Mesothelial cell of epicardium (in vitro differentiated cells): ENCODE measurements at places on chromosomes 5 and 9.

DNA sequence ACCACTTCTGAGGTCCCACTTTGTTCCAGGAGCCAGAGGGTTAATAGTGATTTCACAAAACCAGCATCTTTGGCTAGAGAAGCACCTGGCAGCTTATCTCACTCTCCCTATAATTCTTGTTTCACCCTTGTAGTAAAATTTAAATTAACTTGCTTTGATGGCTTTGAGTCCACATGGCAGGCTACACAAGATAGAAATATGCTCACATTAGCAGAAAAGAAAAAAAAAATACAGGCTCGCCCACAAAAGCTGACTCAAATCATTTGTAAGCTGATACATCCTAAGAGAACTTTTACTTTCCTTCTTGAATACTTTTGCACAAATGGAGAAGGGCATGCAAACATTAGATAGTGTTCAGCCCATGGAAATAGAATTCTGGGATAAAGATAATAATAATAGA lies 36.2 kb downstream of the TNFSF15 start:
- no peak for DNase-seq

- DNase-seq: no peak
These were observed 125.6 kb downstream of the TRIO start for GRCh38 chr5:14268738-14269137.

DNA sequence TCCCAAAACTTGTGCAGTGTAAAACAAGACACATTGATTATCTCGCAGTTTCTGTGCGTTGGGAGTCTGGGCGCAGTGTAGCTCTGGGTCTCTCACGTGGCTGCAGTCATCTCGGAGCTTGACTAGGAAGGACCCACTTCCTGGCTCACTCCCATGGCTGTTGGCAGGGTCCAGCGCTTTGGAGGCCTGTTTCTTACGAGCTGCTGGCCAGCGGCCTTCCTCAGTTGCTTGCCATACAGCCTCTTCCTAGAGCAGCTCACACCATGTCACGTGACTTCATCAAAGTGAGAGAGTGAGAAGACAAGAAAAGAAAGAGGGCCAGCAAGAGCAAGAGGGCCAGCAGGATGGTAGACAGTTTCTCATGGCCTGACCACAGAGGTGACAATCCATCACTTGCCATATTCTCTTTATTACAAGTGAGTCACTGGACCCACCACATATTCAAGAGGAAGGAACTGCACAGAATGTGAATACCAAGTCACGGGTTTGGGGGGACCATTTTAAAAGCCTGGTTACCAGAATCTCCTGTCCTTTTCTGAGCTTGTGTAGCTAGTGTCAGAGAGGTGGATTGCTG lies 36.2 kb downstream of the MCCC2 start:
- DNase-seq: no peak

DNA sequence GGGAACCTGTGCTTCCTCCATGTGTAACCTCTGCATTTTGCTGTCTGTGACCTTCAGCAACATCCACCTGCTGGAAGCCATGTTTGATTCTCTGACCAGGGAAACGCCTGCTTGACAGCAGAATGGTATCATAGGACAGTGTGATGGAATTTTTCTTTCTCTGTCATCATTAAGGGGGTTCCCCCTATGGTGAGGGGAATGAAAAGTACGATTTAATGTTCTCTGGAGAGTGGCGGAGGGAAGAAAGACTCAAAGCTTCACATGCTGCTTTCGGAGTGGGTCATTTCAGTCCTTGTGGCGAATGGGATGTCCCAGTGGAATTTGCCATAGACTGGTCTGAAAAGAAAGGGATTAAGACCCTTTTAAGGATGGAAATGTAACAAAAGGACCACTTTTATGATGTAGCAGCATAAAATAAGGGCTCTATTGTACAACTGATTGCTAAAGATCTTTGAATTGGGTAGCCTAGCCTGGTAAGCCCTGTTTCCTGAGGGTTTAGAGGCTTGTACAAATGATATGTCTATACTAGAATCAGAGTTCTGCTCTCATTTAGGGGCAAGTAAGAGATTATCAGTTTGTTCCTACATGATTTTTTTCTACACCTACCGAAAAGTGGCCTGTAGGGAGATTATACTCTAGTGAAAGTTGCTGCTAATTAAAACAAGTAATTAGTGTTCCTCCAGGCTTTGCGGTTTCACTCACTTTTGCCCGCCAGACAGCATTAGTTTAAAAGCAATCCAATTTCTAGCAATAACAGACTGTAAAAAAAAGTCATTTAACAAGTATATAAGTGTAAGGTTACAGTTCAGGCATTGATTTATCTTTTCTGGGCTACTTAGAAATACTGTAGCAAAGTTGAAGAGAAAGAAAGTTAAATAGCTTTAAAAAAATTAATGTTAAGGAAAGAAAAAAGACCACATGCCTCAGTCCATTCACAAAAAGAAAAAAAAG lies 904.5 kb downstream of the NR2F1-AS1 start:
- no peak for DNase-seq

- no peak for DNase-seq
These were observed 223.2 kb upstream of the PANK3 start for GRCh38 chr5:168802337-168802736.

- DNase-seq: no peak
These were observed 141.1 kb downstream of the CHSY3 start for GRCh38 chr5:130045334-130045733.

- no peak for DNase-seq
These were observed 203.0 kb upstream of the VLDLR start for GRCh38 chr9:2418619-2419018.

- DNase-seq: no peak
These were observed 62.0 kb upstream of the MEF2C start for GRCh38 chr5:88944751-88945531.

DNA sequence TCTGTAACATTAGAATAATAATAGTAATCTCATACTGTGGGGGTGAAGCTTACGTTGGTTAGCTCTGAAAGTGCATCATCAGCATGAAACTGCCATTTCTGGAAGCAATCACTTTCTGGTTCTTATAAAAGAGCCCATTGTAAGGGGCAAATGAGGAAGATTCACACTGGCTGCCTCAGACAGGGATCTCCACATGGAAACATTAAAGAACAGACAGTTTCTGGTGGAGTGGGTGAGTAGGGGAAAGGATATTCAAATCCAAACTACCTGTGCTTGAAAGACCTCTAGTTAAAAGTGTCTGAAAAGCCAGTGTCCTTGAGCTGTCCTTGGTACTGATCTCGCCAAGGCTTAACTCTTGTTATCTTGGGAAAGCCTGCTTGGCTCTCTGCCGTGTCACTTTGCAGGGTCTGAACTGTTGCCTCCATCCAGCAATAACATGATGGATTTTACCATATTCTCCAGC lies 19.1 kb upstream of the SLC31A2 start:
- peak; percentile 55 for DNase-seq

DNA sequence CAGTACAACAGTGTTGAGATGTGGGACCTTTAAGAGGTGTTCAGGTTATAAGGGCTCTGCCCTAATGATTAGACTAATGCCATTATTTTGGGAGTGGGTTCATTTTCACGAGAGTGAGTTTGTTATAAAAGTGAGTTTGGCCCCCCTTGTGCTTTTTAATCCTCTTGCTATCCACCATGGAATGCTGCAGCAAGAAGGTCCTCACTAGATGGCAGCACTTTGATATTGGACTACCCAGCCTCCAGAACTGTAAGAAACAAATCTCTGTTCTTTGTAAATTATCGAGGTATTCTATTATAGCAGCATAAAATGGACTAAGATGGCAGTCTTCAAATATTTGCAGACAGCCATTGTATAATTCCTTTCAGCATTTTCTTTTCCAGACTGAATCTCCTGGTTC lies 212.4 kb downstream of the LRRC70 start:
- no peak for DNase-seq

- no peak for DNase-seq
These were observed 500.3 kb upstream of the RORB start for GRCh38 chr9:73996844-73997243.

DNA sequence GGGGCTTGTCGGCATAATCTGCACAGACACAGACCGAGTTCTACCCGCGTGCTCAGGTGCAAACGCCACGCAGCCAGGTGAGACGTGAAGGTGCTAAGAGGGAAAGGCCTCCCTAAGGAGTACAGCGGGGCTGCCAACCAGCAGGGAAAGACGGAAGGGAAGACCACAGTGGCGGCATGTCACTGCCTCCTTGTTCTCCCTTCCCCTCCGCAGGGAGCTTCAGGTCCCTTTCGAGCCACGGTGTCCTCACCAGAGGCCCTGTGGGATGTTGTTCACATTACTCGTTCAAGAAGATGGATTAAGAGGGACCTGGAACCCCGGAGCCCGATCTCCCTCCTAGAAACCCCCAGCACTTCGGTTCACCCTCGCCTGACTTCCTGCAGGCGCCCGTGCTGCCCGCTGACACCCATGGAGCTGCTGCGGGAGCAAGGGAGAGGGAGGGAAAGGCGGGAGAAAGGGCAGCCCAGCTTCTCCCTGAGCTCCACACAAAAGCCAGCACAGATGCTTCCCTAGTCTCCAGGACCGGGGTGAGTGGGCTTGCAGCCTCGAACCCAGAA lies 686 bp downstream of the BRD9 start:
- peak; percentile 46 for DNase-seq
